SK-N-SH treated with all-trans-retinoic acid at 6 μM for 48 hours (cell line): ENCODE measurements at places on chromosomes 7 and 10.
A peak's percentile ranks its signal among the peaks of the same experiment; 100 is the strongest.

DNA sequence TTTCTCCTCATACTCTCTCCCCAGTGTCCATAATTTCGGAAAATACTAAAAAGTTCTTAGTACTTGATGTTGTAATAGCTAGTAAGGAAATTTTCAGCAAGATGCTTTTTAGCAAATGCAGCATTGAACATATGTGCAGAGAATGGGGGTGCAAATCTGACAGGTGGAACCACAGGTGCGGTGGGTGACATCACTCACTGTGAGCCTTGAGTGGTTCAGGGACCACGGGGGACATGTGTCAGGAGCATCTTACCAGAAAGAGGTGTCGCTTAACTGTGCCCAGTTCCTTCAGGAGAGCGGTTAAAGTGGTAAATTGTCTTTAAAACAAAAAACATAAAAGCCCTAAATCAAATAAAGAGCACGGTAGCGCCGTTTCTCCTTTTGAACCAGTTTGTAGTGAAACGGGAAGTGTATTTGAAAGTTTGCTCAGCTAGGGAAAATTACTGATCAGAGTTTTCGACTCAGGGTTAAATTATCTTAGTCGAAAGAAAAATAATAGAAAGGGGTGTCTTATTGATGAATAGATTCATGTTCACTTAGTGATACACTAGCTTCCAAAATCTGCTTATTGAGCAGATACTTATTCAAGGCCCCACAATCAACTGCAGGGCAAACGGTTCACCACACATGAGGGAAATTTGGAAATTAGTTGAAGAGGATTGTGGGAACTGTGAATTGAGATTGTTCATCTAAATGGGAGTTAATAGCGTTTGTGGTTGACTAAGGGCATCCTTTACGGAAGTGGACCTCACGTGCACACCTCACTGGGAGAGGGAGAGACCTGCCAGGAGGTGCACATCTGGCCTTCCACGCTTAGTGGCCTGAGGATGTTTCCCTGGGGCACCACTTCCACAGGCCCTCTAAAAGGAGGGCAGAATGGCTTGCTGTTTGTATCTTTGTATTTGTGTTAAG lies 12.7 kb downstream of the CUL1 start:
- ATAC-seq, result no peak; the same call in 2 of the 3 replicates

- ATAC-seq, result no peak
Observed at GRCh38 chr10:44132361-44133289, 252.3 kb downstream of the CXCL12 start.

DNA sequence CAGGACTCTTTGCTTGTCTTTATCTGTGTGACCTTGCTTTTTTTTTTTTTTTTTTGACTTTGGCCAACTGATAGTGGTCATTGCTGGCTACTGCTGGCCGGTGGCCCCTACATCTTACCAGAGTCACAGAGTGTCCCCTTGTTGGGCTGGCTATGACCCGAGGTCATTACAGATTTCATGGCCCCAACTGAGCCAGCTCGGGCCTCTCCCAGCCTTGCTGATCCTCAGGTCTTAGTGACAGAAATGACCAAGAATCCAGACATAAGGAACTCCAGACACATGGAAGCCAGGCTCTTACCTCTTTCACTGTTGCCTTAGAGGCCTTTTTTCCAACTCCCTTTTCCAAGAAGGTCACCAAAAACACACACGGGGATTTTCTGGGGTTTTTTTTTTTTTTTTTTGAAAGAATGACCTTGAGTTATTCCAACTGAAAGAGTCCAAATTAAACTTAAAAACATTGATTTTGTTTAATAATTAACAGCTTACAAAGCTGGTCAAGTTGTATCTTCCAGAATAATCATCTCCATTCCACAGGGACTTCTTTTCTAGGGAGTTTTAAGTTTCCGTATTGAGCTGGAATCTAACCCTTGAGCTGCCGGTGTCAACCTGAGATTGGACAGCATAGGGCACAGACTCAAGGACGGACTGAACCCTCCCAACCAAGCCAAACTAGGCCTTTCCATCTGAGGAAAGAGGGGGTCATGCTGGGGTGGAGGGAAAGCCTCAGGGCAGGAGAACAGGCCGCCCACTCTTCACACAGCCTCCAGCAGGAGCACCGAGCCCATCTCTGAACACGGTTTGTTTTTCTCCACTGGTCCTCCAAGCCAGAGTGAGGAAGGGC lies 43.8 kb downstream of the PIK3AP1 start:
- ATAC-seq, result no peak

DNA sequence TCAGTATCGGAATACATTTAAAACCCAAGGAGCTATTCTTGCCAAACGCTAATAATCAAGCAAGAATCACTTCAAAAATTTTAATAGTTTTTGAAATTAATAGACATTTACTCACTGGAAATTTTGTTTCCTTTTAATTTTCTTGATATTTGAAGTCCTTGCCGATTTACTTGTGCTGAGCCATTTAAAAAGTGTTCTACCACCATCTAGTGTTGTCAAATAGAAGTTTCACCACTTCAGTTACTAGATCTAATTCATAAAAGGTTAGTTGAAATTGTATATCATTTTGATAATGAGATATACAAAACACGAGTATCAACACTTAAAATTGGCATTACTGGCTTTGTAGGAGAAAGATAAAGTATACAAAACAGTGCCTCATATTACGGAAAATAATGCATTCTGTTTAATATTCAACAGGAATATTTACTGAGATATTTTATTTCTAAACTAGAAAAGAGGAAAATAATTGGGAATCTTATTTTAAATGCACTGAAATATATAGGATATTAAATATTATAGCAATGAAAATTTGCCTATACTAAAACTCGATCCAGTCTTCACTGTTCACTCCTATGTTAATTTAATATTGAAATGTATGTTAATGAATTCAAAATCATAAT lies 664.8 kb upstream of the SEMA3D start:
- peak; percentile 76 for ATAC-seq

- no peak for ATAC-seq
Observed at GRCh38 chr7:132403465-132404110, 172.7 kb downstream of the PLXNA4 start.

- ATAC-seq, result no peak
Observed at GRCh38 chr7:129911790-129912189, 41.0 kb downstream of the UBE2H start.

DNA sequence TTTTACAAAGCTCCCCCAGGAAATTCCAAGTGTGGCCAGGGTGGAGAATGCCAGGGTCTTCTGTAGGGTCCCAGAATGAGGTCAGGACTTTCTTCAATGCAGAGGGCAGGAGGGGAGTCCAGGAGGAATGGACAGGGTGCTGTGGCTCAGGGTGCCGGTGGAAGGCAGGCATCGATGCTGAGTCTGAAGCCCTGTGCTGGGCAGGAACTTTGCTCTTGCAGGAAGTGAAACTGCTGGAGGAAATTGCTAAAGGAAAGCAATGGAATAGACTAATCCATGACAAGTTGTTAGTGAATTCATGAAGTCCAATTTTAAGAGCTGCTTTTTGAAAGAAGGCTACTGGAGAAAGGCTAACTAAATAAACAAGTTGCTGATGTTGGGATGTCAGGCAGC lies 14.8 kb downstream of the PTPRE start:
- ATAC-seq, result no peak

DNA sequence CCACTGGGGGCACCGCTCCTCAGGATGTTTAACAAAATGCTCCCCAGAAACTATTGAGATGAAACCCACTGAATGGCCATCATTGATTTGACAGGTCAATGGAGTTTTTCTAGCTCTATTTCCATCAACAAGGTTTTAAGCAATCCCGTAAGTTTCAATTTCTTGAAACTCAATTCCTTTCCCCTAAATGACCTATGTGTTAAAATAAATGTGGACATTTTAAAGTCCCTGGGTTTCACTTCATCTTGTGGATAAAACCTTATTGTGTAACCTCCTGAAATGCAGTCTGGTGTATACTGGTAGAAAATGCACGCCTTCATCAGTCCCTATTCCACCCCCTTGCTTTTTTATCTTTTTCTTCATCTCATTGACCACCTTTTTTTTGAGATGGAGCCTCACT lies 8.9 kb upstream of the C7orf33 start:
- ATAC-seq, result no peak

DNA sequence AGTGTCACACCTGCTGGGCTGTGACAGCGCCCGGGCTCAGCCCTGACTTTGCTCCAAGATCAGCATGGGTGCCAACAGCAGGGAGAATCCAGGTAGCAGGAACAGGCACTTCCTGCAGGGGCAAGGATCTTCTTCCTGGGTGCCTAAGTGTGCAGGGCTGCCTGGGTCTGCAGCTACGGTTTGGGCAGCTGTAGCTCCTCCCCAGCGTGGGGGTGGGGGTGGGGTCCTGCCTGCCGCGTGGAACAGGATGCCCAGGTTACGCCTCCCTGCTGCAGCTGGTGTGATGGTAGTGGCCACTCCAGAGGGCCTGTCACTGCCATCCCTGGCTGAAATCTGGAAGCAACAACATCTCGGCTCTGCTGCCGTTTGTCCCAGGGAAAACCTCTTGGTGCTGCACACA lies 269.3 kb downstream of the DNAJB6 start:
- ATAC-seq, result no peak

DNA sequence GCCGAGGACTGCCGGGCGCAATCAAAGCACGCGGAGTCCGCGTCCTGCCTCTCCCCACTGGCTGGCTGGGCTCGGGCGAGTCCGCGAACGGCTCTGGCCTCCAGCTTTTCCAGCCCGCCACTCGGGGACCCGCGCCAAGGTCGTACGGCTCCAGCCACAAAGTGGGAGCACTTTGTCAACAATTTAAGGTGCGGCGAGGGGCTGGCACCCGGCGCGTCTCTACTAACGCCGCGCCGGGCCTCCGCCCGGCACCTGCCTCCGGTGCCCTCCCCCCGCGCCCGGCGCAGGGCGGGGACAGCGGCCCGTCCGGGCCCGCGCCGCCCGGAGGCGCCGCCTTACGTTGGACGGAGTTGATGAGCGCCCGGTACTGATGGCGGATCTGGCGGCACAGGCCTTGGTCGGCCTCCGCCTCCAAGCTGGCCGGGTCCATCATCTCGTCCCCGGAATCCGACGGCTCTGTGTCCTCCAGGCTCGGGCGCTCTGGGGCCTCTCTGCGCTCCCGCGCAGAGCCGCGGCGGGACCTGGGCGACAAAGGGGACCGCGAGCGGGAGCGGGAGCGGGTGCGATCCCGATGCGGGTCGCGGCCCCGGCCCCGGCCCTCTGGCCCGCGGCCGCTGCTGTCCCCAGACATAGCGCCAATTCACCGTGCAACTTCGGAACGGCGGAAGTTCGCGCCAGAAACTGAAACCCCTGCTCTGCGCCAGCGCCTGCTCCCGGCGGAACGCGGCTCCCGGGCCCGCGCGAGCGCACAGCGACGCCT lies at the start of gene NSMCE4A:
Gene NSMCE4A (minus strand): TSS at position 683 of the 760 bp plus-strand sequence. CDS start 52 bp downstream, at position 631.
- peak; percentile 92 for ATAC-seq

- ATAC-seq, result peak; percentile 70
Observed at GRCh38 chr7:48424731-48425130, 253.5 kb downstream of the ABCA13 start.

DNA sequence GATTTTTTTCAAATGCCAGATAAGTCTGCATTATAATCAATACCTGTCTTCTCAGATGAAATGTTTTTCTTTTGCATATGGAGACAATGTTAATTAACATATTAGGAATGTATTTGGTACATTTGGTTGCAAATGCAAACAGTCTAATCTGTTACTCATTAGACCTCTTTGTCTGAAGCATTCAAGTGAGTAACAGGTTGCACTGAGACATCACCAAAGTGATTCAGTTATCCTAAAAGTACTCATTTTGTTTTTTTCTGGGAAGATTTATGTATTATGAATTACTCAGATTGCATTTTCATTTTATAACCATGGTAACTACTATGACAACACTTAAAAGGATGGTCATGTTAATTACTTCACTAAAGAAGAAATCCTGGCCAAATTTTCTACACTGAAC lies 513.6 kb downstream of the HTR7 start:
- no peak for ATAC-seq

GRCh38 chr10:113503930-113504329 lies 48.9 kb upstream of the HABP2 start:
- ATAC-seq, result no peak

DNA sequence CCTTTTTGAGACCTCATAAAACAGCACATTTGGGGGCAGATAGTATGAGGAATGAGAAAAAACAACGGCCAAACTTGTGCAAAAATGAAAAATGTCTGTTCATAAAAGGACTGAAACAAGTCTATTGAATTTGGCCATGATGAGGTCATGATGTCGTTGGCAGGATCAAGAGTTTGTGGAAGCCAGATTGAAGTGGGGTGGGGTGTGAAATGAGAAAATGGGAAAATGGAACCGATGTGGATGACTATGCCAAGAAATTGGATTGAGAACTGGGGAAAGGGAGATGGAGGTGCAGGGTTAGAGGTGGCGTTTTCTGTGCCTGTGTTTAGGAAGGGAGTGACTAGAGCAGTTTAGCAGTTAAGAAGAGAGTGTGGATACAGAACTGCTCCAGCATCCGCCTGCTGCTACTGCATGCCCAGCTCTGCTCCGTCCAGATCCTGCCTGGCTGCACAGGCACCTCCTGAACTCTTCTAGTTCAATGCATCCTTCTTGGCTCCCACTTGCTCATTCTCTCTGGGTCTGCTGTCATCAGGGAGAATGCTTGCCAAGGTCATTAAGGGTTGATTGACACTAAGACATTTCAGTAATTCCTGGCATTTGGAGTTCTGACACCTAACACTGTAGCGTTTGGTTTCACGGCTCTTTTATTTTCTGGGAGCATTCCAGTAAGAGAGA lies 111.9 kb downstream of the GALNT17 start:
- ATAC-seq, result no peak

DNA sequence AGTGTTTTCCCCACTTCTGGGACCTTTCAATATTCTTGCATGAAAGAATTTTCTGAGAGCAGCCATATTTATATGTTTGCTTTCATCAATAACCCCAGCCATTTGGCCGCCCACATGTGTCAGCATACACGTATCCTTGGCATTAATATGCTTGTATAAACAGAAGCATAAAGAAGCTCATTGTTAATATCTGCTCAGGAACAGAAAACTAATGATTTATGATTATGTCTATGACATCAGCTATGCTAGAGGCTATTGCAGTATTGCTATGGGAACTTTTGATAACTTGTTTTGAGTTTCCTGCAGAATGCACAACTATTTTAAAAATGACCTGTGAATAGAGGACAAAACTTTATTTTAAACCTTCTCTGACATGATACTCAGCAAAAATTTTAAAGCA lies 300.9 kb upstream of the MTPN start:
- no peak for ATAC-seq

GRCh38 chr7:106219170-106219569 lies 65.6 kb downstream of the NAMPT start:
- ATAC-seq, result no peak
